NCI-H345 (cell line): ENCODE measurements at places on chromosomes 11 and 22.
A peak's percentile ranks its signal among the peaks of the same experiment; 100 is the strongest.

DNA sequence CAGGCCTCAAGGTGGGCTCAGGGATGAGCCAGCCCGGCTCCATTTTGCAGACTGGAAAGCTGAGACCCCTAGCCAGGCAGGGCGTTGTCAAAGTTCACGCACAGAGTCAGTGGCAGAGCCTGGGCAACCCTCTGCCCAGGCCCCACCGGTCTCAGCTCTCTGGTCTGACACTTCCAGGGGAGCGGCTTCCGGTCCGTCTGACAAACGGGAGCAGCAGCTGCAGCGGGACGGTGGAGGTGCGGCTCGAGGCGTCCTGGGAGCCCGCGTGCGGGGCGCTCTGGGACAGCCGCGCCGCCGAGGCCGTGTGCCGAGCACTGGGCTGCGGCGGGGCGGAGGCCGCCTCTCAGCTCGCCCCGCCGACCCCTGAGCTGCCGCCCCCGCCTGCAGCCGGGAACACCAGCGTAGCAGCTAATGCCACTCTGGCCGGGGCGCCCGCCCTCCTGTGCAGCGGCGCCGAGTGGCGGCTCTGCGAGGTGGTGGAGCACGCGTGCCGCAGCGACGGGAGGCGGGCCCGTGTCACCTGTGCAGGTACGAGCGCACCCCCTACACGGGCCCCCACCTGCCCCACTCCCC is 36.0 kb downstream of the CD6 start:
- DNase-seq, result no peak

DNA sequence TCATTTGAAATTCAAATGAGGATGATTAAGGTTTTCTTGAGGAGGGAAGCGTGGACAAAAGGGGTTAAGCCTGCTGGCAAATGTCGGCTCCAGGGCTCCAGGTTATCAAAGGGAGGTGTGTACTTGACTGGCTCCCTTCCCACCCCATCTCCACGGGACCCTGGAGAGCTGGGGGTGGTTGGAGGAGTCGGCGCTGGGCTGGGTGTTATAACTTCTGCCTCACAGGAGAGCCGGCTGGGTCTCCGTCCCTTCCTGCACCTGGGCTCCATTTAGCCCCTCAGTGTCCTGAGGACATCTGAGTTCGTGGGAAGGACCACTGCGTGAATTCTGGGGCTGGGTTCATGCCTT is 15.6 kb downstream of the POU2F3 start:
- peak; percentile 18 for DNase-seq

DNA sequence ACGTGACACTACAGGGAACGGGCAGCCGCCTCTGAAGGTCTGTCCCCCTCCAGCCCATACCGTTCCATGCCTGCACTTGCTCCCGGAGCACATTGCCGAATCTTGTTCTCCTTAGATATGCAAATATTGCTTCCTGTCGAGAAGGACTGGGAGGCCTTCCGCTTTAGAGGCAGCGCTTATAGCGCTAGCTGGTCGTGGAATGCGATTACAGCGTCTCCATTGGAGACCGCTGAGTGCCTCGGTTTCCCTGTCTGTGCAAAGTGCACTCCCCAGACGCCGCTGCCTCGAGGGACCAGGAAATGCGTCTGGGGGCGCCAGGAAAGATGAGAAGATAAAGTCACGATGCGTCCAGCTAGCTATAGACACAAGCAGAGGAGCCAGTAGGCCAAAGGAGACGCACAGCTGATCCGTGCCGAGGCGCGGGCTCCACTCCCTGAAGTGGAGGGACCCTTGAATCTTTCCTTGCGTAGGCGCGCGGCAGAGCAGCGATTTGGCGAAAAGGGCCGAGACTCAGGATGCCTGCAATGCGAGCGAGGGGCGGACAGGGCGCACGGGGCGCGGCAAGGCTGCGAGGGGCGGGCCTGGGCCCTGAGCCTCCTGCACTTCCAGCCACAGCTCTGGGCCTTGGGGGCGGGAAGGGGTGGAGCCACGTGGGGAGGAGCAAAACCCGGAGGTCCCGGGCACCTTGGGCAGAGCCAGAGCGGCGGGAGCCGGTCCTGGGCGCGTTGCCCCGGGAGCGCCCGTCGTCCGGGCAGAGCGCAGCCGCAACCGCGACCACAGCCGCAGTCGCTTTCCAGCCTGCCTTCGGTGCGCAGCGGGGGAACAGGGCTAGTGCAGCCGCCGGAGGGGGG is at the start of gene RASSF10:
Gene RASSF10, plus strand, starts transcription at position 692 of the 851 bp plus-strand sequence. CDS start 261 bp downstream, outside the sequence.
- DNase-seq, result peak; percentile 75

DNA sequence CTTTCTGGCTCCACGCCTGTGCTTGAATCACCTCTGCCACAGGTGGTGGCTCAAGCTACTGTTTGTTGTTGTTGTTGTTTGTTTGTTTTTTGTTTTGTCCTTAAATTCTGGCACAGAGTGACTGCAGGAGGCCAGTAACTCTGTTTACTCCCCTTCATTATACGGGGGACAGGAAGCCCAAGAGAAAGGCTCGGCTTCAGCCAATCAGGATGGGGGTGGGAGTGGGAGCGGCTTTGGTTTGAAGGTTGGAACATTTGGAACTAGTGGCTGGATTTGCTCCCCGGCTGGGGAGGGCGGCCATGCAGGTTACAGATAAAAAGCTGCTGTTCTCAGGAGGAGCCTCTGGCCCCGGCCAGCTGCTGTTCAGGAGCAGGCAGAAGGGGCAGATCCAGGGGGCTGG is 19.7 kb upstream of the CABP2 start:
- no peak for DNase-seq

- no peak for DNase-seq
Measured at GRCh38 chr11:116725434-116726221, 47.2 kb downstream of the BUD13 start.

DNA sequence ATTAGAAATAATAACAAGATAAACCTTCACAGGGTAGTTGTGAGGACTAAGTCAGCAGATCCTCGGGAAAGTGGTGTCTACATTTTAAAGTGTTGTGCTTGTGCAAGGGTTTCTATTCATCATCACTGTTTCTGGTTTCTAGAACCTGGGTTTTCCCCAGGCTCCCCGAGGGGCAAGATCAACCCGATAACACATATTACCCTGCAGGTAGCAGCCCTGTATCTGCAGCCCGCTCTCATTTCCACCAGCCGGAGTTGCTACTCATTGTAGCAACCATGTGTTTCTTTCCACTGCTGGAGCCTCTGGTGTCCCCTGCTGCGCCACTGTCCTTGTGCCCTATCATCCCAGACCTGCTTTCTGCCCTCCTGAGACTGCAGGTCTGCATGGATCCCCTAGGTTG is 67.0 kb downstream of the MIAT start:
- DNase-seq, result no peak

DNA sequence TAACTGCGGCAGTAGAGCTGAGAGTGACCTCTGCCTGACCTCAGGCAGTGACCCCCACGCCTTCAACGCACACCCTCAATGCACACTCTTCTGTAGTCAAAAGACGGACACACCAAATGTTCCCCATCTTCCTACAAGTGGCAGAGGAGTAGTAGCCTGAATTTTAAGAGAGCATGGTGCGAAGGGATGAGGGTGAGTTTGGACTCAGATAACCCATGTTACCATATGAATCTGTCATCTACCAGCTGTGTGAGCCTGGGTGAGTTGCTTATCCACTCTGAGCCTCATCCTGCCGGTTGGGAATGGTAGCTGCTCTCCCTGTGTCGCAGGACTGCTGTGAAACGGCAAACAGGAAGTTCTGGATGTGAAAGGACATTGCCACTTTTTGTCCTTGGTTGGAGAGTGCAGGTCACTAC is 20.6 kb upstream of the ROBO3 start:
- no peak for DNase-seq

- DNase-seq, result no peak
Measured at GRCh38 chr11:14614091-14614622, 29.4 kb upstream of the PDE3B start.

- no peak for DNase-seq
Measured at GRCh38 chr11:102279641-102280170, 37.6 kb upstream of the BIRC3 start.

- DNase-seq, result no peak
Measured at GRCh38 chr11:123362941-123363340, 67.1 kb upstream of the GRAMD1B start.

GRCh38 chr11:35168671-35169070 is 29.7 kb downstream of the CD44 start:
- DNase-seq, result no peak

GRCh38 chr11:111452146-111452545 is 60.0 kb downstream of the BTG4 start:
- DNase-seq, result no peak

DNA sequence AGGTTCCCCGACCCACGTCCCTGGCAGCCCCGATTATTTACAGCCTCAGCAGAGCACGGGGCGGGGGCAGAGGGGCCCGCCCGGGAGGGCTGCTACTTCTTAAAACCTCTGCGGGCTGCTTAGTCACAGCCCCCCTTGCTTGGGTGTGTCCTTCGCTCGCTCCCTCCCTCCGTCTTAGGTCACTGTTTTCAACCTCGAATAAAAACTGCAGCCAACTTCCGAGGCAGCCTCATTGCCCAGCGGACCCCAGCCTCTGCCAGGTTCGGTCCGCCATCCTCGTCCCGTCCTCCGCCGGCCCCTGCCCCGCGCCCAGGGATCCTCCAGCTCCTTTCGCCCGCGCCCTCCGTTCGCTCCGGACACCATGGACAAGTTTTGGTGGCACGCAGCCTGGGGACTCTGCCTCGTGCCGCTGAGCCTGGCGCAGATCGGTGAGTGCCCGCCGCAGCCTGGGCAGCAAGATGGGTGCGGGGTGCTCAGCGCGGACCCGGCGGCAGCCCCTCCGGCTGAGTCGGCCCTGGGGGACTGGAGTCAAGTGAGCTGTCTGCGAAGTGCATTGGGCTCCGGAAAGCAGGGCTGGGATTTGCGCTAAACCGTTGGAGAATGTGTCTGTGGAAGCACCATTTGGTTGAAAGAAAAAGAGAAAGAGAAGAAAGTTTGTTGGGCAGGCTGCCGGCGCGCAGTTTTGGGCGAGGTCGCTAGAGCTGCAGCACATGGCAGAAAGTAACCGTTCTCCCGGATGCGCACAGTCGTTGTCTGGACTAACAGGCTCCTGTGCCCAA is at the start of gene CD44:
Gene CD44, plus strand, starts transcription at position 229 of the 779 bp plus-strand sequence. Its CDS starts 133 bp downstream, at position 362.
- DNase-seq, result peak; percentile 33

DNA sequence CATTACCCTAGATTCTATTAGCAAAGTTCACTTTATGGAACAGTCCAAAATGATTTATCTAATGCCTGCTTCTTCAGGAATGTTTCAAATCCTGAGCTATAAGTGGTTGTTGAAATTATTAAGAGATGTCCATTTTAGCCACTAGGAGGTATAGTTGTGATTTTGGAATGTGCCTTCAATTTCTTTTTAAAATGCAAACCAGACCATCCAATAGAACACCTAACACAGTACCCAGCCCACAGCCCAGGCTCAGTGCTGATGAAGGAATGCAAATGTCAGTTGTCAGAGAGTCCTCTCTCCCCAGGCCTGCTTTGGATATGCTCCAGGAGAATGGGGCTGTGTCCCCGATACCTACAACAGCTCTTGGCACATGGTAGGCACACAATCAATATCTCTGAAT is 85.8 kb upstream of the E2F8 start:
- no peak for DNase-seq

DNA sequence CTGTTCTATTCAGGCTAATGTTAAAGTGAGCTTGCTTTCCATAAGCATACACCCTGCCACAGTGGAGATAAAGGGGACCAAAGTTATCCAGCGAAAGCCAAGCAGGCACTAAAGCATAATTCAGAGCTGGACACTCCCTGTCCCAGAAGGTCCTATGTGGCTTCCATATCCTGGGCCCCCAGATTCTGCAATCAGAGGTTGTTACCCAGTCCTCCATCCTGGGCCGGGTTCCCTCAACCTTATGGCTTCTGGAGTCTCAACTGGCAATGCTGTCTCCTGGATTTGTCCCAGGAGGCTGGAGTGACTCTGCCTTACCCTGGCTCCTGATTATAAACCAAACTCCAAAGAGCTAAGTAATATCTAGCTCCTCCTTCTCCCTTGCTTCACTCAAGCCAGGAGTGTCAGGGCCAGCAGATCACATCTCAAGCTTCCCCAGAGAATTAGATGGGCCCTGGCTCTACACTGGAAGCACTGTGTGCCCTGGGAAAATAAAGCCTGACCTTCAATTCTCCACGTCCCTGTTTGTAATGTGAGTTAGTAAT is 14.0 kb upstream of the SMIM35 start:
- no peak for DNase-seq

GRCh38 chr11:134913999-134914590 is 502.1 kb upstream of the B3GAT1 start:
- no peak for DNase-seq

GRCh38 chr11:116955949-116956348 is 118.5 kb upstream of the APOA1 start:
- no peak for DNase-seq

DNA sequence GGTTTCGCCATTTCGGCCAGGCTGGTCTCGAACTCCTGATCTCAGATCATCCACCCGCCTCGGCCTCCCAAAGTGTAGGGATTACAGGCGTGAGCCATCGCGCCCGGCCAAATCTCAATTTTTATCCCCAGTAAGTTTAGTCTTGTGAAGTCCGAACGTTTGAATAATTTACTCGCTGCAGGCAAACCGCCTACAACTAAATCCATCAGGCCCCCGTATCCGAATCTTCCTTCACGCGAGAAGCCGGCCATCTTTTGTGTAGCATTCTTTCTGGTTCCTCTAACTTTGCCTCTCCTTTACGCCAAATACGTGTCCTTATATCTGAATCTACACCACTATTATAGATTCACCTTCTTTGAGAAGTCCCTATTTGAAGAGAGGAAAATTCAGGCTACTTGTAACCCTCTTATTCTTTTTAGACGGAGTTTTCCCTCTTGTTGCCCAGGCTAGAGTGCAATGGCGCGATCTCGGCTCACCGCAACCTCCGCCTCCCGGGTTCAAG is 581 bp upstream of the EIF3L start:
- DNase-seq, result no peak

DNA sequence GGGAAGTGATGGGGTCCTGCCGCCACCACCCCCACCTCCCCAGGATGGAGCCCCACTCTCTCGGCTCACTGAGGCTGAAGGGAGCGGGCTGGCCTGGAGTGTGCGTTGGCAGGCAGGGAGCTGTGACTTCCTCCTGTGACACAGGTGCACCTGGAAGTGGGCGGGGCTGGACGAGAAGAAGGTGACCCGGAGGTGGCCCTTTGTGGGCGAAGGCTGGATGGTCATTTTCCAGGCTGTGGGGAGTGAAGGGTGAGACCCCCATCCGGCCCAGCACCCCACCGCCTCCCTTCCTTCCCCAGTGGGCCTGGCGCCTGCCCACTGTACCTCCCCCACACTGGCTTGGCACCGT is 15.3 kb downstream of the IL17REL start:
- peak; percentile 10 for DNase-seq

GRCh38 chr22:33984656-33985285 is 64.5 kb upstream of the LARGE1 start:
- DNase-seq, result no peak

GRCh38 chr11:83723999-83724398 is 437.8 kb upstream of the CCDC90B start:
- no peak for DNase-seq

GRCh38 chr11:29343465-29344333 is 673.1 kb downstream of the KCNA4 start:
- DNase-seq, result peak; percentile 46

DNA sequence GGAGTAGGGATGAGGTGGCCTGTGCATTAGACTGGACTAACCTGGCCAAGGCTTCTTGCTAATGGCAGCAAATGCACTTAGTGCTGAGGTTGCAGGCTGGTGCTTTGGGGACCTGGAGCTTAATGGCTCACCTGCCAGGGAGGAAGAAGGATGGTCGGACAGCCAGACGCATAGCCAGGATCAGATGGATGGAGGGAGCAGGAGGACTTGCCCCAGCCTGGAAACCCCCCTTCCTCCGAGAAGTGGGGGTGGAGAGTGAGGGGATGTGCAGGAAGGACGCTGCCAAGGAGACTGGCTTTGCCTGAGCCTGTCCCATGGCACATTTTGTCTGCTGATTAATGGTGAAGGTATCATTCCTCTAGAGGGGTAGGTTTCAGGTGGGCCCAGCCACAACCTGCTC is 17.9 kb downstream of the IGLL1 start:
- no peak for DNase-seq
